Stimulated activated CD4-positive, alpha-beta T cell treated with anti-CD3 and anti-CD28 coated beads, Interleukin-1b, Interleukin-23, amount 100 ng/mL, for 1 hour (primary cell): ENCODE measurements at places on chromosomes 5 and 9.

DNA sequence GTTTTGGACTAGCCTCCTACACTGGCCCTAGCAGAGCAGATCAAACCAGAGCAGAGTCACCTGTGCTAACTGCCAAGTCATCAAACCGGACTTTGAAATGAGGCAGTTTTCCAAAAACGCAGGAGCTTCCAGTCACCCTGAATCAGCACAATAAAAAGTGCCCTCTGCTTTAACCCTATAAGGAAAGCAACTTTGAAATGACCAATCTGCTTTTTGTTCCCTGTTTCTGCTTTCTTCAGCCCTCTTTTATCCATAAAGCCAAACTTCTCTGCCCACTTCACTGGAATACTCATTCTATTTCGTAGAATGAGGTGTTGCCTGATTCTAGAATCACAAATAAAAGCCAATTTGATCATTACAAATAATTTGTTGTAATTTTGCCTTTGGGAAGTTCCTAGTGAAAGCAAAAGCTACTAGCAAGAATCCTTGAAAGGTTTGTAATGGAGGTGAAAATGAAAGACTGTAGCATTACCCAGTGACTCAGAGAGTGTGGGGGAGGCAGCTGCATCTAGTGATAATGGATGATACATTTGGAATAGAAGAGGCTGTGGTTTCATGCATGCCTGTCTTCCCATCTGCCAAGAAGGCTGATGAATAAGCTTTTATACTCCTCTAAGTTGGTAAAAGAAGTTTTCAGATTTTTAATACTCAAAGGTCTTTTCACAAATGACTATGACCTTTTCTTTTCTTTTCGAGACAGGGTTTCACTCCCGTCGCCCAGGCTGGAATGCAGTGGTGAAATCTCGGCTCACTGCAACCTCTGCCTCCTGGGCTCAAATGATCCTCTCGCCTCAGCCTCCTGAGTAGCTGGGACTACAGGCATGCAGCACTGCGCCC, 14.9 kb downstream of the SPAAR start:
- DNase-seq: no peak

GRCh38 chr9:318646-319045, 104.0 kb downstream of the DOCK8 start:
- DNase-seq: no peak

GRCh38 chr5:93510626-93511380, 70.2 kb downstream of the NR2F1-AS1 start:
- DNase-seq: no peak

DNA sequence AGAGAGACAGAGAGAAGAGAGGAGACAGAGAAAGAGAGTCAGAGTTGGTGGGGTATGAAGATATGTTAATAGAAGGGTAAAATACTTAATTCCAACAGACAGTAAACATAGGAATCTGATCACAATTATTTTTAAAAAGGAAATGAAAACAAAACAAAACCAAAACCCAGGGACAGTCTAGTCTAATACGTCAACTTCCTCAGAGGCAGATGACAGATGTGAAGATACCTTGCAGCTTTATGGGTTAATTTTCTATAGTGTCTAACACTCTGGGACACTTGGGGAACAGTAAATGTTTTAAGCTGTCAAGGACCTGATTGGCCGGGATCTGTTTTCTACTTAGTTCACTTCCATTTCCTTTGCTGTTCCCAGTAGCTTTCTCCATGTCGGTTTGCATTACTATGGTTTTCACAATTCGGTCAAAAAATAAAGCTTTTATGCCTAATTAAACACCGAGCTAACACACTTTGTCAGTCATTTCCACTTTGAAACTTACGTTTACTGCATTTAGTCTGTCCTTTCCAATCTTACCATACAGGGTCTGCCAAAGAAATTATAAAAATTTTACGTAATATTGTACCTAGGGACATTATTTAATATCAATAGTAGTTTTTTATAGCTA, 216.5 kb downstream of the MCTP1 start:
- no peak for DNase-seq

DNA sequence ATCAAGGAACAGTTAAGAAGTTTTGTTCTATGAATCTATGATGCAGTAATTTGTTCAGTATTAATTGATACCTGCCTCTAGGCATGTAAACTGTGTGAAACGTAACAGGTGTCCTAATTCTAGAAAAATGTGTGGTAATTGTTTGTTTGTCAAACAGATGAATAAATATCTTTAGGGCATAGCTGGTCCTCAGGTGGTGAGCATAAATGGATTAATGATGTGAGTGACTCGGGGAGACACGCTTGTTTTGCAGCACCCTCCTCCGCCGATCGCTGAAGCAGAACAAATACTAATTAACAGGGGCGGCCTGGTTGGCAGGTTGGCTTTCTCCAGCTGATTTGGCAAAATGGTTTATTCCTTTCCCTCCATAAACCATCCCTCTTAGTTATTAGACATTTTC, 88.8 kb downstream of the TLE4 start:
- no peak for DNase-seq

- DNase-seq: no peak
Measured at GRCh38 chr5:149389552-149390495, 10.7 kb upstream of the IL17B start.

GRCh38 chr5:133750356-133750755, 138.0 kb upstream of the FSTL4 start:
- no peak for DNase-seq

DNA sequence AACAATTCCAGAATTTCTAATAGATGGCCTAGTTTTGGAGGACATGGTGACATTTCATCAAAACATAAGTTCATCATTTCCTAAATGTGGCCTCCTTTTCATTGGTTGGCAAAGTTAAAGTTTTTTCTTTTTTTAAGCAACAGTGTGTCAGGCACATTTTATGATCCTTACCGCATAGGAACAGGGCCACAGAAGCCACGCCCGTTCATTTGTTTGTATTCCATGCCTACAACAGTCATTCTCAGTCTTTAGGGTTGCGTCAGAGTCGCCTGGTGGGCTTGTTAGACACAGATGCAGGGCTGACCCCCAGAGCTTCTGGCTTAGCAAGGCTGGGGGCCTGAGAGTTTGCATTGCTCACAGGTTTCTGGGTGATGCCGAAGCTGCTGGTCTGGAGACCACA, 130.2 kb downstream of the HSD17B3 start:
- DNase-seq: no peak

DNA sequence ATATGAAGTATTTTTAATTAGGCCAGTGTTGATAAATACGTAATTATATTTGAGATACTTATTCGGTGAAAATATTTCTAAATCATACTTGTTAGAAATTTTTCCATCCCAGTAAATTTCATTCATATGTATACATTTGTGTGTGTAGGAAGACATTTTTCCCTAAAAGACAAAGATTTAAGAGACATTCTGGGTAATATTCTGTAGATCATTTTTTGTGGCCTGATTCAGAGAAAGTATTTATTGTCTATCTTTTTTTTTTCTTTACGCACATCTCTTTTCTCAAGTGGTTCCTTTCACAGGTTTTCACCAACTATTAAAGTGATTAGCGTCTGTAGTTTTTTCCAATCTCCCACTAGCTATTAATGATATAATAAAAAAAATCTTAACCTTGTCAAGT, 224.1 kb downstream of the MEF2C start:
- no peak for DNase-seq

- no peak for DNase-seq
Measured at GRCh38 chr9:107112707-107113243, 170.3 kb upstream of the RAD23B start.

GRCh38 chr5:11172484-11172883, 411.4 kb upstream of the DAP start:
- no peak for DNase-seq

DNA sequence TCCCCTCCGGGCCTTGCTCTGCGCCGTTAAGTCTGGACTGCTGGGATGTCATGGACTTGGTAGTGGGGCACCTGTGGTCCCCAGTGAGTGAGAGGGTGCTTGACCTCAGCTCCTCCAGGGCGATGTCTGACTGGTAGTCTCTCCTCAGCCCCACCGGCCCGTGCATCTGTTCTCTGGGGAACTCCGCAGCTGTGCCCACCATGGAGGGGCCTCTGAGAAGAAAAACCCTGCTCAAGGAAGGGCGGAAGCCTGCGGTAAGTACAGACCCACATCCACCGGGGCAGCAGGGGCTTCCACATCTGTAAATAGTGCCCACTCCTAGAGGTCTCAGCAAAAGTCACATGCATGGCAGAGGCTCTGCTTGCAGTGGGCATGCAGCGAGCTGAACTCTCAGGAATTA, 52.6 kb upstream of the GARNL3 start:
- no peak for DNase-seq

- DNase-seq: no peak
Measured at GRCh38 chr9:95425910-95426551, 90.7 kb downstream of the PTCH1 start.

GRCh38 chr9:102966999-102967398, 28.1 kb upstream of the CYLC2 start:
- DNase-seq: no peak

DNA sequence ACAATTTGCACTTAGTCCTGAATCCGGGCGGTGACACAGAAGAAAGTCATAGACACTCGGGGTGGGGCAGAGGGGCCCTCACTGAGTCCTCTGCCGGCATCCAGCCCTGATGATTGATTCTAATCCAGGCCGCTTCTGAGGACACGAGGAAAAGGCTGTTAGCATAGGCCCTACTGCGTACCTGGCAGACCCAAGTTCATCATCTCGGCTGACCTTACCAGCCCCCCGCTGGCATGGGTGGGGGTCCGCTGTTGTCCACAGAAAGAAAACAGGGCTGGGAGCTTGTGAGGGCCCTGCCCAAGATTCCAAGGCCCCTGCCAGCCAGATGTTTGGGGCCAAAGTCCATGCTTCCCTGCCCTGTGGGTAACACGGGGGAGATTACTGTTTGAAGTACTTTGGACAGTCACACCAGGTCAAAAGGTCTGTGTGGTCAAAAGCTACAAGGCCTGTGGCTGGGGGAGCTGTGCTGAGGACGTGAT, 24.5 kb downstream of the ERGIC1 start:
- DNase-seq: no peak

- DNase-seq: no peak
Measured at GRCh38 chr9:68996462-68996861, 17.5 kb downstream of the PRKACG start.

GRCh38 chr5:44046619-44047364, 342.4 kb downstream of the FGF10 start:
- no peak for DNase-seq

- DNase-seq: no peak
Measured at GRCh38 chr9:22244139-22245011, 202.2 kb upstream of the DMRTA1 start.

- no peak for DNase-seq
Measured at GRCh38 chr9:65449423-65449822, 164.4 kb upstream of the FOXD4L5 start.

DNA sequence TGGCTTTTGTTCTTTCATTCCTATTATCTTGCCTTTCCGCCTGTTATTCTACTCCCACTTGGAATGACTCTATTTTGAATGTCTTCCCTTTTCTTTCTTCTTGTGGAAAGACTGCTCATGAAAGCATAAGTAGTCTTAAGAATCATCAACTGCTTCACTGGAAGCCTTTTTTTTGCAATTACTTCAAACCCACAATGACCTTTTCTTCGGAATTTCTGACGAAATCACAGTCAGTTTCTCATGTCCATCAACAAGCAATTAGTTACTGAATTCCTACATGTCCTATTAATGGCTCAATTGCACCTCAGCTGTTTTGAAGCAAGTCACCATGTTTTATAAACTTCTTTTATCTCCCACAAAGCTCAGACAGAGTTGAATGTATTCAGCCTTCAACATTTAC, 196.2 kb downstream of the TARS1 start:
- DNase-seq: no peak

GRCh38 chr9:13113216-13113615, 166.3 kb downstream of the MPDZ start:
- no peak for DNase-seq

DNA sequence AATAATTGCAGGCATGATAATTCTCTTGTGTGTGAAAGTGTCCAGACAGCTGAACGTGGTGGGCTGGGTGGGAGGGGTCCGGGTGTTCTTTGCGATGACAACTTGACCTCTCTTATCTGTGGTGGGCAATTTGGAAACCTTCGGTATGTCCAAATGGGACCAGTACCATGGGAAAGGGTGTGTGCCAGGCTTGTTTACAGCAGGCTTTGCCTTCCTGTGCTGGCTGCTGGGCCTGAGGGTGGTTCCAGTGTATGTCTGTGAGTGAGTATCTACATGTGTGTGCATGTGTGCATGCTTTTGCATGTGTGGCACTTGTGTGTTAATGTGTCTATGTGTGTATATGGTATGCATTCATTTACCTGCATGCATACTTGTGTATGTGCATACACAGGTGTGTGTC, 166.4 kb downstream of the GADD45G start:
- DNase-seq: no peak

- no peak for DNase-seq
Measured at GRCh38 chr5:40428126-40428525, 251.6 kb upstream of the PTGER4 start.

- DNase-seq: no peak
Measured at GRCh38 chr9:94445863-94446262, 109.0 kb upstream of the PCAT7 start.

DNA sequence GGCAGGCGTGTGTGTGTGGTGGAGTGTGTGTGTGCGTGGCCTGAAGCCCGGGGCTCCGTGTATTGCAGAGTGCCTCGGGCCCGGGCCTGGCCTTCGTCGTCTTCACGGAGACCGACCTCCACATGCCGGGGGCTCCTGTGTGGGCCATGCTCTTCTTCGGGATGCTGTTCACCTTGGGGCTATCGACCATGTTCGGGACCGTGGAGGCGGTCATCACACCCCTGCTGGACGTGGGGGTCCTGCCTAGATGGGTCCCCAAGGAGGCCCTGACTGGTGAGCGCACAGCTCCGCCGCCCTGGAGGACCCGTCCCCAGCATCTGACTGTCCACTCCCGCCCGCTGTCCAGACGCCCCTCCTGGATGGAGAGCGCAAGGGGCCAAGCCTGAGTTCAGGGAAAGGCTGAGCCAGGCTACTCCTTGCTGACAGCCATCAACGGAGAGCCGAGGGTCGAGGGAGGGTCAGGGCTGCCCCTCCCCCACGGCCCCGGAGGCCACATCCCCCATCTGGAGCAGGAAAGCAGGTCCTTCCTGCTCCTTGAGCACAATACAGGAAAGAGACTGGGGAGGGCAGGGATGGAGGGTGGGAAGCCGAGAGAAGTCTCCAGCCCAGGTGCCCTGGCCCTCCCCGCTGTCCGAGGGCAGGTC, 18.4 kb downstream of the SLC6A18 start:
- DNase-seq: no peak

DNA sequence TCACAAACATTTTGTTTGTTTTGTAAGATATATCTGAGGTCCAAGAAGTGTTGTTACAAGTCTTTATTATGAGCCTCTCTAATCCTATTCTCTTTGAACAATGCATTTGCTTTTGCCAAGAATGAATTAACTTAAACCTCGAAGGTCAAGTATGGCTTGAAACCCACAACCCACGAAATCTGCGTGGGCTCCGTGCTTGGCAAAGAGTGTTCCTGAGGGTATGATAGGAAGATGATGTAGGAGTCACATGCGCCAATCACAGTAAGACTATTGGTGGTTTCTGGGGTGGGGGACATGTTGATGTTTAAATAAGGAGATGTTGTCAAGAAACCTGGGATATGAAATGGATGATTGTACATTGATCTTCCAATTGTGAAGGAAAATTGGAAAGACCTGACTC, 330.8 kb upstream of the RFX3 start:
- no peak for DNase-seq

GRCh38 chr9:91150998-91151717, 210.6 kb downstream of the AUH start:
- DNase-seq: no peak
